ENCODE measurements at places on chromosomes 6 and 20. TPM values are rescaled to one million over a fixed set of nuclear protein-coding genes. Genes with fewer than 3 reads are reported as not detected.

LTB gene
- total RNA-seq, result not detected

BFSP1 gene
- 2.3 TPM for total RNA-seq

FAM209B gene
- total RNA-seq, result not detected

APOM gene
- total RNA-seq, result 1.8 TPM

PTGIS gene
- 295 TPM for total RNA-seq
